ENCODE measurements at places on chromosomes 7 and 10.

DNA sequence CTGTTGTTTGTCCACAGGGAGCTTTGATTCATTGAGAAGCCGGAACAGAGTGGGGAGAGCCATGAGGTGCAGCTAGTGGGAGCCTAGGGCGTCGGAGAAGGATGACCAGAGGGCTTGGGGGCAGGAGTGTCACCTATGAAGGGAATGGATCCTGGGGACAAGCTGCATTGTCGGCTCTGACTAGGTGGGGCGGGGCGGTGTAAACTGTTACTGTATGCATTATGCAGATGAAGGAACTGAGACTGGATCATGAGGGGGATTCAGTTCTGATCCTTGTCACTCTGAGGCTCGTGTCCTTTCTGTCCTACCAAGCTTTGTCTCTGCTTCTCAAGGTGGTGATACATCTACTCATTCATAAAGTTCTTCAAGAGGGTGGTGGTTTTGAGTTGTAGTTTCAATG is 39.9 kb upstream of the MMD2 start:
- peak; percentile 25 for DNase-seq

- DNase-seq = no peak
These were observed 2.4 kb downstream of the GBF1 start for GRCh38 chr10:102247734-102248133.

DNA sequence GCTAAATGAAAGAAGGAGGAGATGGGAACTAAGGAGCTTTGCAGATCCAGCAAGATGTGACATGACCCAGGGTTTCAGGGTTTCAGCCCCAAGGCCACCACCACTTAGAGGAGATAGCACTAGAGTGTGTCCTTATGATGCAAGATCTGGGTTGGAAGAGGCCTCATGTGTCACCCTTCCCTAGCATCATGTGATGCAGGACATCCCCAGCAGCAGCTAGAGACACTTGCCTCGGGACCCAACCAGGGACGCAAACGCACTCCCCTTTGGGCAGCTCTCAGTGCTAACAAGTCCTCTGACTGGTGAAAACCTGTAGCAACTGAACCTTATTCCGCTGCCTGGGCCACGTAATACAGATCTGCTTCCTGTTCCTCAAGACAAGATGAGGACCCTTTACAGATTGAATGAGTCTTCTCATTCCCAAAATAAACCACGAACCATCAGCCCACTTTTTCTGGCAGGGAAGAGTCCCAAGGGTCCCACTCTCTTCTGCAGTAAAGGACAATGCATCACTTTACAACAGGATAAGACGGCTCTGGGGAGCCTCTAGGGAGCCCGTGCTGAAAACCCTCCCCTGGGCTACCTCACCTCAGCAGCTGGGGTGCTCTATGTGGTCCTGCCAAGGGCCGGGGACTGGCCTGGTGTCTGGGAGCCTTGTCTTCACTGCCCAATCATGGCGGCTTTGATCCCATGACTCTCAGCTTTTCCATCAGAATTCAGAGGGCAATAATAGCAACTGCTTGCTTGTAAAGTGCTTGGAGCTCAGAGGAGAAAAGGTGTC is 44.8 kb upstream of the GDF10 start:
- no peak for DNase-seq

- no peak for DNase-seq
These were observed 175.1 kb downstream of the SRPK2 start for GRCh38 chr7:105213611-105214010.

- no peak for DNase-seq
These were observed 49.7 kb upstream of the NRF1 start for GRCh38 chr7:129561677-129562359.

Data from activated CD4-positive, alpha-beta memory T cell treated with anti-CD3 and anti-CD28 coated beads for 36 hours (primary cell).